ENCODE measurements at places on chromosomes 2 and 18.

DNA sequence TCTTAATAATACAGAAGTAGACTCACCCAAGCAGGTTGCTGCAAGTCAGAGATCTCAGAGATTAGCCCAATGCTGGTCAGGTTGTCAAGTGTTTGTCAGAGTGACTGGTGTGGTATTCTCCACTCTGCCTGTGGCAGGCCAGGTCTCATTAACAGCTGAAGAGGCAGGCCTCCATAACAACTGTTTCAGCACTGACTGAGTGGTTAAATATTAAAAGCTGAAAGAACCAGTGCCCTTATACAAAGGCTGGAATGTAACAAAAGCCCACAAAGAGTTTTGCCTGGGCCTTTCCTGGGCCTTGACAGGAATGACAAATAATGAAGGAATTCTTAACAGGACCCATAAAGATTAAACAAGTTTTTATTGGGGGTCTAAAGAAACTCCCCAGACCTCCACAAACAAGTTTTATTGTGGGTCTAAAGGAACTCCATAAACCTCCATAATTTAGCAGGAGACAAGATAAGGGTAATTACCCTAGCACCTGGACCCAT lies 26.8 kb downstream of the SULT1C2 start:
- DNase-seq: no peak

GRCh38 chr2:68027959-68028358 lies 34.8 kb downstream of the C1D start:
- no peak for DNase-seq

- no peak for DNase-seq
Measured at GRCh38 chr2:38237311-38237710, 139.8 kb downstream of the ATL2 start.

GRCh38 chr2:231602859-231603467 lies 10.3 kb downstream of the TEX44 start:
- no peak for DNase-seq

DNA sequence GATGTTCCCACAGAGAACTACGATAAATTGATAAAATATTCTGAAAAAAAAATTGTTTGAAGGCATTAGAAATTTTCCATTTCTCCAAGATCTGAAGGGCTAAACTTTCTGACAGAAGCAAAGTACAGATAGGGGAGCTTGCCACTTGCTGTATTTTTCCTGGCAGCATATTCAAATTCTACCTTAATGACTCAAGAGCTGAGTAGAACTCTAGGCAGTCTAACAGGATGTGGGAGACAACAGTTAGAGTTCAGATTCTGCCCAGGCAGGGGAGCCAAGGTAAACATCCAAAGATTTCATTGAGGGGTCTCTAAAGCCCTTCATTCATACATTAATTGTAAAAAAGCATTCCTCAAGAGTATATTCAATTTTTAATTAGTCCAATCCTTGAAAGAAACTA lies 46.0 kb upstream of the RIT2 start:
- no peak for DNase-seq

DNA sequence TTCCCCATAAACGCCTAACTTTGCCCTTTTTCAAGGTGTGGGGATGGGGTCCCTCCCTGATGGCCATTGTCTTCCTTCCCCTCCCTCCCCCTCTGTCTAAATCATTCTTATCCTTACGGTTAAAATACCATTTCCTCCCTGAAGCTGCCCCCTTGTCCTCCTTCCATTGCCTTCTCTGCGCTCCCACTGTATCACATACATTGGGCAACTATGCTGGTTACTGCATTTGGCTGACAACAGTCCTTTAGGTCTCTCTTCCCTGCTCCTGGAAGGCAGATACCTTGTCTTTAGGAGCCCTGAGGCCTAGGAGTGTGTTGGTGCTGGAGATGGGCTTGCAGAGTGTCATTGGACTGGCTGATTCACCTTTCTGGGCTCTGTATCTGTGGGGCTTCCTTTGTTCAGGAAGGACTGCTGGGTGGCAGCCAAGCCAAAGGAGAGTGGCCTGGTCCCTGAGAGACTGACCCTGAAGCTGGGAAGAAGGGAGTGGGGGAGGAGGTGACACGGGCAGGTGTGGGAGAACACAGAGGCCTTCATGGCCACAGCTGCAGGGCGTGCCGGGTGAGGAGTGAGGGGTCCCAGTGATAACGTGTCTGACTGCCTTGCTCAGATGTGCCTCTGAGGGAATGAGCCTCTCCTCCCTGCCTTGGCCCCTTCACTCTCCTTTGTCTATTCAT lies 2.2 kb downstream of the WNT6 start:
- DNase-seq: no peak

DNA sequence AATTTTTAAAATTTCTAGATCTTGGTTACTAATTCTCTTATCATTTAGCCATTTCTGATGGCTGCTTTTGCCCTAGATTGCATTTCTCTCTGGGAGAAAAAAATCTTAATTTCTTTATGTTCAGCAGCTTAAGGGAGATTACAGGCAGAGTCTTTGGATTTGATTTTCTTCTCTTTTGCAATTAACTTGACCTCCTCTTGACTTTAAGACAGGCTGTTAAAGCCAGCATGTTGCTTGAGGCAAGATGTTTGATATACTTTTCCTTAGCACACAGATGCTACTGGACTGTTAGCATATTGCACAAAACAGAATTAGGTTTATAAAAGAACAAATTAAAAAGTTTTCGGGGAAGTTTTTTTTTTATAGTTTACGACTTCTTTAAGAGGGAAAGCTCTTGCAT lies 50.0 kb downstream of the XRCC5 start:
- no peak for DNase-seq

GRCh38 chr18:55641486-55641885 lies 53.5 kb upstream of the TCF4 start:
- DNase-seq: no peak

DNA sequence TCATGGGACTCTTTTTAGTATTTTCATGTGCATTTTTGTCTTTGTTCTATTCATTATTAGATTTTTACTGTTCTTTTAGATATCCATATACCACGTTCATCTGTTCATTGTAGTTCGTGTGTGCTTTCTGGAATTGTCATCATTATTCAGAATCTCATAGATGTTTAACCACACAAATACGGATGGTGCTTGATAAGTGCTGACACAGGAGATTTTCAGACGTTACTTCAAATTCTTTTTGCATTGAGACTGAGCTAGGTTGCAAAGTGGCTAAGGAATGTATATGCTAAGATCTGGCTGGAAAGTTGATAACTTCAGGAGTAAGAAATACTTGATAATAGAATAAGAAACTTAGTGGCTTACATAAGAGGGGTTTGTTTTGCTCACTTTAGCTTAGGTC lies 153.6 kb downstream of the CTNNA2 start:
- no peak for DNase-seq

DNA sequence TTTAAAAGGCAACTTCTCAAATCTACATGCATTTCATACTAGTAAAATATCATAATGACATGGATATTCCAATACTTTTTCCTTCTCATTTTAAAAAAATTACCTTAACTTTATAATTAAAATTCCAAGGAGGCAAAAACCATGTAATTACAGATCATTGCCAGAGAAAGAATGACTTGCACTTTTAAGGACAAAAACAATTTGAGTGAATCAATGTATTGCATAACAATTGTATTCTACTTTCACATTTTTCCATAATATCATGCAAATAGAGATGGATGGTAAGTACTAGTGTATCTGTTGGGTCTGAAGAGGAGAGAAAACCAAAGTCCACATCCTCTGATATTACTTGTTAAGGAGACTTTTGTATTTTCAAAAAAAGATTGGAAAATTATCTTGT lies 89.5 kb upstream of the NCK2 start:
- DNase-seq: no peak
